ENCODE measurements at places on chromosomes 11 and 22. TPM values are rescaled to one million over a fixed set of nuclear protein-coding genes. Genes with fewer than 3 reads are reported as not detected.

GRCh38 chr11:59463190-59463641, 6.5 kb downstream of the OR4D6 start:
- H3K27me3 ChIP-seq = peaks cover 3% of the 10 kb centered on the region
- H3K27ac ChIP-seq = no peak overlapping the region
- H3K36me3 ChIP-seq = no peaks in the 10 kb centered on the region
- no peak for DNase-seq

GRCh38 chr22:48167238-48167637, 1404.8 kb downstream of the TBC1D22A start:
- H3K4me3 ChIP-seq = no peak overlapping the region
- peaks cover 17% of the 10 kb centered on the region for H3K27me3 ChIP-seq
- H3K4me1 ChIP-seq = no peaks in the 10 kb centered on the region
- H3K27ac ChIP-seq = no peak overlapping the region
- no peak for DNase-seq

GRCh38 chr11:108592591-108593213, 866 bp downstream of the EXPH5 start:
- peak overlapping the region; percentile 98 for H3K4me3 ChIP-seq
- H3K36me3 ChIP-seq = no peaks in the 10 kb centered on the region
- peaks cover 26% of the 10 kb centered on the region for H3K4me1 ChIP-seq
- H3K27ac ChIP-seq = no peak overlapping the region
- peak; percentile 12 for DNase-seq
- H3K27me3 ChIP-seq = peaks cover 8% of the 10 kb centered on the region

GRCh38 chr22:24189249-24190158, 8.2 kb downstream of the SUSD2 start:
- H3K4me1 ChIP-seq = no peaks in the 10 kb centered on the region
- H3K27ac ChIP-seq = no peak overlapping the region
- H3K36me3 ChIP-seq = no peaks in the 10 kb centered on the region
- H3K27me3 ChIP-seq = no peaks in the 10 kb centered on the region
- no peak overlapping the region for H3K4me3 ChIP-seq

Gene DGCR8
- 5.4 TPM for polyA plus RNA-seq

- no peak for DNase-seq
- H3K27me3 ChIP-seq = peaks cover 7% of the 10 kb centered on the region
- no peak overlapping the region for H3K4me3 ChIP-seq
- peaks cover 53% of the 10 kb centered on the region for H3K4me1 ChIP-seq
Measured at GRCh38 chr11:108221911-108222573, 396 bp downstream of the NPAT start.

GRCh38 chr11:126628790-126629621, 273.5 kb downstream of the ST3GAL4 start:
- no peak for DNase-seq
- no peaks in the 10 kb centered on the region for H3K27me3 ChIP-seq
- H3K27ac ChIP-seq = no peak overlapping the region
- H3K4me1 ChIP-seq = no peaks in the 10 kb centered on the region
- no peaks in the 10 kb centered on the region for H3K36me3 ChIP-seq

- H3K27me3 ChIP-seq = peaks cover 4% of the 10 kb centered on the region
- H3K4me1 ChIP-seq = peaks cover 5% of the 10 kb centered on the region
- no peak overlapping the region for H3K4me3 ChIP-seq
- no peak for DNase-seq
- no peaks in the 10 kb centered on the region for H3K36me3 ChIP-seq
Measured at GRCh38 chr11:111438846-111439520, 59.9 kb upstream of the POU2AF1 start.

Gene NRGN
- polyA plus RNA-seq = 11.6 TPM

DNA sequence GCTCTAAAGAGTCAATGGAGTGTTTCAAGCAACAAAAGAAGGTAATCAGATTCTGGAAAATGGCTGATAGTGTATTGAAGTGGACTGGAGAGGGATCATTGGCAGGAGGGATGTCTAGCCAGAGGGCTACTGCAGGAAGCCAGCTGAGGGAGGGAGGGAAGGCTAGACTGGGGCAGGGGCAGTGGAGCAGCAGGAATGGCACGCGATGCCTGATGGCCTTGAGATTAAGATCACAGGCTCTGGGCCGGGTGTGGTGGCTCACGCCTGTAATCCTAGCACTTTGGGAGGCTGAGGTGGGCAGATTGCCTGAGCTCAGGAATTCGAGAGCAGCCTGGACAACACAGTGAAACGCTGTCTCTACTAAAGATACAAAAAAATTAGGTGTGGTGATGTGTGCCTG, 47.5 kb upstream of the PRDM11 start:
- no peak overlapping the region for H3K27ac ChIP-seq
- no peaks in the 10 kb centered on the region for H3K36me3 ChIP-seq
- no peak for DNase-seq
- H3K4me1 ChIP-seq = peaks cover 49% of the 10 kb centered on the region
- H3K4me3 ChIP-seq = no peak overlapping the region
- peaks cover 11% of the 10 kb centered on the region for H3K27me3 ChIP-seq

Gene MFRP
- not detected for polyA plus RNA-seq

Gene DSCAML1
- not detected for polyA plus RNA-seq

DNA sequence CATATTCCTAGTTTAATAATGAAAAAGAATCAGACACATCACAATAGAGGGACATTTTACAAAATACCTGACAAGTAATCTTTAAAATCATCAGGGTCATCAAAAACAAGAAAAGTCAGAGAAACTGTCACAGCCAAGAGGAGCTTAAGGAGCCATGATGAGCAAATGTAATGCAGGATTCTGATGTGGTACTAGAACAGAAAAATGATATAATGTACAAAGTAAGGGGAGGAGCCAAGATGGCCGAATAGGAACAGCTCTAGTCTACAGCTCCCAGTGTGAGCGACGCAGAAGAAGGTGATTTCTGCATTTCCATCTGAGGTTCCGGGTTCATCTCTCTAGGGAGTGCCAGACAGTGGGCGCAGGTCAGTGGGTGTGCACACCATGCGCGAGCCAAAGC, 198.0 kb upstream of the FAT3 start:
- no peaks in the 10 kb centered on the region for H3K27me3 ChIP-seq
- H3K4me1 ChIP-seq = no peaks in the 10 kb centered on the region
- no peak for DNase-seq

- peaks cover 15% of the 10 kb centered on the region for H3K36me3 ChIP-seq
- H3K27ac ChIP-seq = no peak overlapping the region
- DNase-seq = no peak
- H3K27me3 ChIP-seq = no peaks in the 10 kb centered on the region
- H3K4me3 ChIP-seq = no peak overlapping the region
Measured at GRCh38 chr11:46050003-46050461, 71.2 kb downstream of the PHF21A start.

Gene ASRGL1
- 3.2 TPM for polyA plus RNA-seq

Gene MYRF
- polyA plus RNA-seq = 0.43 TPM

GRCh38 chr11:115927823-115928329, 423.7 kb upstream of the CADM1 start:
- H3K36me3 ChIP-seq = no peaks in the 10 kb centered on the region
- H3K27me3 ChIP-seq = no peaks in the 10 kb centered on the region
- H3K4me3 ChIP-seq = no peak overlapping the region
- DNase-seq = no peak
- H3K27ac ChIP-seq = no peak overlapping the region
- H3K4me1 ChIP-seq = no peaks in the 10 kb centered on the region

DNA sequence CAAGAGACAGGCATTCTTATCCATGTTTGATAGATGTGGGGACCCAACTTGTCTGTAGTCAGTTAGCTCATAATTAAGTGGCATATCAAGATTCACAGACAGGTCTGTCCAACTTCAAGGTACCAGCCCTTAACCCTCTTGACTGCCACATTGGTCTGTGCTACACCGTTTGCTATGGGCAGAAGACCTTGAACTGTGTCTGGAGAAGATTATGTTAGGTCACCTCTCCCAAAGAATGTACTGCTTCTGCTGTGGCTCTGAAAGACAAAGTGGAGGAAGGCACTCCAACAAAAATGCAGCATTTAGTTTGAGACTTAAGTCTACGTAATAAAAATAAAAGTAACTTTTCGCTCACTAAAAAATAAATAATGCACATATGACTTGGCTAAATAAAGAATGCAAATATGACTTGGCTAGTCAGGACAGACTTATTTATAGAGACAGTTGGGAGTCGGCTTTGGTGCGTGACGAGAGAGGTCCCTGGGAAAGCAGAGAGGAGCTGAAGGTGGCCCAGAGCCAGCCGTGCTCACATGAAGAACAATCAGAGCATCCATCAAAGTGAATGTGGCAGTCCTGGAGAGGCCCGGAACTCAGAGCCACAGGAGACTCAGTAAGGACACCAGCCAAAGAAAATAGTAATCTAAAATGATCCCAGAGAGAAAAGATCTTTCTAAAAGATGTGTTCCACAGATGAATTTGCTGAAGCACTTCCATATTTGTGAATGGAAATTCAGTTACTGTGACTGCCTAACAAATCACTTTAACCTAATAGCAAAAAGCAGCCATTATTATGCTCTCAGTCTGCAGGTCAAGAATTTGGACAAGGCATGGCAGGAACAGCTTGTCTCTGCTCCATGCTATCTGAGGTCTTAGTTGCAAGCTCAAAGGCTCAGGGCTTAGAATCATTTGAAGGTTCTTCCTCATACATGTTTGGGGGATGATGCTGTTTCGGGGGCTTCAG, 35.0 kb downstream of the CWC15 start:
- H3K4me3 ChIP-seq = no peak overlapping the region
- no peak for DNase-seq
- H3K4me1 ChIP-seq = no peaks in the 10 kb centered on the region
- no peaks in the 10 kb centered on the region for H3K36me3 ChIP-seq
- no peak overlapping the region for H3K27ac ChIP-seq
- peaks cover 5% of the 10 kb centered on the region for H3K27me3 ChIP-seq

Gene OR2AG2
- not detected for polyA plus RNA-seq

Gene MEI1
- polyA plus RNA-seq = 250 TPM

Gene OVCH2
- polyA plus RNA-seq = not detected

DNA sequence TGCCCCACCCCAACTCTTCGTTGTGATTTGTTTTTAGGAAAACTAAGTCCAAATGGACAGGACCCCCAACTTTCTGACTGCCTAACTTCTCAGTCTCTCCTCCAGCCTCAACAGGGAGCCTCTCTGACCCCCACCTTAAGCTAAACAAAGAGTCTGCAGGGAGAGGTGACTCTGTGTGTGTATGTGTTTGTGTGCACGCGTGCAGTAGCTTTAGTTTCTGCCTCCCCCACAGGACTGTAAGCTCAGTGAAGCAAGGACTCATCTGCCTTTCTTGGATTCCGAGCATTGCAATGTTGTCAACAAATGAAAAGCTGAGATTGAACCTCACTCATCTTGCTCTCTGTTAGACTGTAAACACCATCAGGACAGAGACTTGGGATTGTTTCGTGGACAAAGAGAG, 7.9 kb downstream of the SNAP29 start:
- peak overlapping the region; percentile 94 for H3K27ac ChIP-seq
- peaks cover 3% of the 10 kb centered on the region for H3K27me3 ChIP-seq
- DNase-seq = no peak
- H3K36me3 ChIP-seq = no peaks in the 10 kb centered on the region

- H3K27ac ChIP-seq = no peak overlapping the region
- H3K36me3 ChIP-seq = no peaks in the 10 kb centered on the region
- H3K4me3 ChIP-seq = no peak overlapping the region
- H3K27me3 ChIP-seq = no peaks in the 10 kb centered on the region
Measured at GRCh38 chr11:70064726-70065317, 13.3 kb upstream of the ANO1 start.

Gene MRGPRE
- not detected for polyA plus RNA-seq

Gene C22orf42
- polyA plus RNA-seq = not detected

Gene PGGHG
- polyA plus RNA-seq = 11.4 TPM

Gene IFITM10
- polyA plus RNA-seq = 0.39 TPM

Gene RFPL1
- polyA plus RNA-seq = not detected

Gene ADAMTS15
- not detected for polyA plus RNA-seq

Gene GTPBP1
- polyA plus RNA-seq = 13.0 TPM

Gene GPR83
- polyA plus RNA-seq = not detected

DNA sequence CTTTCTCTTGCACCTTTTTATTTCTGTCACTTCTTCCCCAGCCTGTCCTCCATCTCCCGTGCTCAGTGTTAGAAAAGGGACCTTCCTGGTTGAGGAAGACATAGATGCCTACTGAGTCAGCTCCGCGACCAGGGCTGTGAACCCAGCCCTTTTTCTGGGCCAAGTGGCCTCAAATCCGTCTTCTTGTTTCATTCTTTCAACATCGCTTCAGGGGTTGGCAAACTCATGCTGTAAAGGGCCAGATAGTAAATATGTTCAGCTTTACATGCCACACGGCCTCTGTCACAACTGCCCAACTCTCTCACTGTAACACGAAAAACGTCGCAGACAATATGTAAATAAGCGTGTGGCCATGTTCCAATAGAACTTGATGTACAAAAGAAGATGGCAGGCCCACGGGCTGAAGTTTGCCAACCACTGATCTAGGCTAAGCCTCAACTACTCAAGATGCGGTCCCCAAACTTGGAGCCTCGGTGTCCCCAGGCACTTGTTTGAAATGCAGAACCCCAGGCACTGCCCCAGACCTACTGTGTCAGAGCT, 338.4 kb downstream of the MN1 start:
- no peak overlapping the region for H3K4me3 ChIP-seq
- no peak overlapping the region for H3K27ac ChIP-seq
- H3K27me3 ChIP-seq = peaks cover 2% of the 10 kb centered on the region
- DNase-seq = no peak

DNA sequence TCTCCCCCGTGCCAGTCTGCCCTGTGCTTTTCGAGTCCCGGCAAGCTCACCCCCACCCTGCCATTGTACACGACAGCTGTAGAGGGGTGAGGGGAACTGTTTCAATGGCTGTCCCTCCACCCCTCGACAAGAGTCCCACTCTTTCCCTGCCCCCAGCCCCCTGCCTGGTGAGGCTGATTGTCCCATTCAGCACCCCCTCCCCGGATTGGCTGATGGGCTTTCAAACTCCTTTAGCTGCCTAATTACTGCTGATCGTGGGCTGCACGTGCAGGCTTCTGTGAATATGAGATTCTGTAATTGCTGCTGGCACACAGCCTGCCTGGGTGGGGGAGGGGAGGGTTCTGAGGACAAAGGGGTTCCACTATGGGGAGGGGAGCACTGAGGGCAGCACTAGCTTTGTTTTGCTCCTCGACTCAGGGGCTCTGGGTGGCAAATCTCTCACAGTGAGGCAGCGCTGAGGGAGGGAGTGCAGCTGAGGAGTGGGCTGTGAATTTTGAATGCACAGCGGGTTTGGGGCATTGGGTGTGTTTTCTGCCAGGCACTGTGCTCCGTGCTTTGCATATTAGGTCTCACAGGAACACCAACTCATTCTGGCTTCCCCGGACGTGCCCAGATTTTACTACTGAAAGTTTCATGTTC, 42.6 kb upstream of the ACCSL start:
- no peaks in the 10 kb centered on the region for H3K27me3 ChIP-seq
- no peak for DNase-seq
- no peak overlapping the region for H3K4me3 ChIP-seq
- no peaks in the 10 kb centered on the region for H3K36me3 ChIP-seq
- no peak overlapping the region for H3K27ac ChIP-seq

Gene LRP4
- not detected for polyA plus RNA-seq

GRCh38 chr11:35009191-35009943, 92.9 kb downstream of the PDHX start:
- no peaks in the 10 kb centered on the region for H3K36me3 ChIP-seq
- DNase-seq = no peak
- H3K27me3 ChIP-seq = peaks cover 5% of the 10 kb centered on the region
- no peak overlapping the region for H3K4me3 ChIP-seq
- peak overlapping the region; percentile 7 for H3K27ac ChIP-seq
- peaks cover 34% of the 10 kb centered on the region for H3K4me1 ChIP-seq

GRCh38 chr22:48895336-48895735, 932.3 kb downstream of the BRD1 start:
- no peaks in the 10 kb centered on the region for H3K4me1 ChIP-seq
- no peak for DNase-seq
- no peaks in the 10 kb centered on the region for H3K36me3 ChIP-seq
- H3K27me3 ChIP-seq = no peaks in the 10 kb centered on the region

Gene ENTHD1
- polyA plus RNA-seq = not detected
